ENCODE measurements at places on chromosomes 16 and 17.
A peak's percentile ranks its signal among the peaks of the same experiment; 100 is the strongest.

DNA sequence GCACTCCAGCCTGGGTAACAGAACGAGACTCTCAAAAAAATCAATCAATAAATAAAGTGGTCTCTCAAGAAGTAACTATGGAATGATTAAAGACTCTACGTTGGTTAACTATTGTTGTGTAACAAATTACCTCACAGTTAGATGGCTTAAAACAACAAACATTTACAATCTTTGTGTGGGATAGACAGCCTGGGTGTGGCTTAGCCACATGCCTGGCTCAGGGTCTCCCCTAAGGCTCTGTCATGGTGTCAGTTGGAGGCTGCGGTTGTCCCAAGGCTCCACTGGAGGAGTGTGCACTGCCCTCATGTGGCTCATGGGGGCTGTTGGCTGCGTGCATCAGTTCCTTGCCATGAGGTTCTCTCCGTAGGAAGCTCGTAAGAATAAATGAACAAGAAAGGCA lies 294.5 kb downstream of the SNX29 start:
- peak; percentile 33 for DNase-seq

DNA sequence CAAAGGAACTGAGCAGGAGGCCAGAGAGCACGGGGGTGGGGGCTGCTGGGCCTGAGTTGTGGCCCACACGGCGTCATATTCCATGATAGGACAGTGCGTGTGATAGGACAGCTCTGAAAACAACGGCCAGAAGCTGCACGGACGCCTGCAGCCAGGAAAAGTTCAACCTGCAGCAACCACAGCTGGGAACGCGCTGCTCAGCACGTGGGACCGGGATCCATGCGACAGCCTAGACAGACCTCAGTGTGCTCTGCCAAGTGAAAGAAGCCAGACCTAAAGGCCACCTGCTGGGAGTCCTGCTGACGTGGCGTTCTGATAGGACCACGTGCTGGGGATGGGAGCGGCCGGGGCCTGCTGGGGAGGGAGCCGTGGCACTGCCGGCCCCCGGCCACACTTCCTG lies 21.6 kb downstream of the CTU2 start:
- no peak for DNase-seq

DNA sequence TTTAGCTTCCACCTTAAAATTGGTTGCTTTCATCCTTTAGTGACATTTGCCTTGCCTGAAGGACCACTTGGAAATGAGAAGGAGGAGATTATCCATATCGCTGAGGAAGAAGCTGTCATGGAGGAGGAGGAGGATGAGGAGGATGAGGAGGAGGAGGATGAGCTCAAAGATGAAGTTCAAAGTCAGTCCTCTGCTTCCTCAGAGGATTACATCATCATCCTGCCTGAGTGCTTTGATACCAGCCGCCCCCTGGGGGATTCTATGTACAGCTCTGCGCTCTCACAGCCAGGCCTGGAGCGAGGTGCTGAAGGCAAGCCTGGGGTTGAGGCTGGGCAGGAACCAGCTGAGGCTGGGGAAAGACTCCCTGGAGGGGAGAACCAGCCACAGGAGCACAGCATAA lies 11.5 kb upstream of the TMEM106A start:
- no peak for DNase-seq

GRCh38 chr17:82527898-82528297 lies 8.4 kb downstream of the FOXK2 start:
- DNase-seq: no peak

DNA sequence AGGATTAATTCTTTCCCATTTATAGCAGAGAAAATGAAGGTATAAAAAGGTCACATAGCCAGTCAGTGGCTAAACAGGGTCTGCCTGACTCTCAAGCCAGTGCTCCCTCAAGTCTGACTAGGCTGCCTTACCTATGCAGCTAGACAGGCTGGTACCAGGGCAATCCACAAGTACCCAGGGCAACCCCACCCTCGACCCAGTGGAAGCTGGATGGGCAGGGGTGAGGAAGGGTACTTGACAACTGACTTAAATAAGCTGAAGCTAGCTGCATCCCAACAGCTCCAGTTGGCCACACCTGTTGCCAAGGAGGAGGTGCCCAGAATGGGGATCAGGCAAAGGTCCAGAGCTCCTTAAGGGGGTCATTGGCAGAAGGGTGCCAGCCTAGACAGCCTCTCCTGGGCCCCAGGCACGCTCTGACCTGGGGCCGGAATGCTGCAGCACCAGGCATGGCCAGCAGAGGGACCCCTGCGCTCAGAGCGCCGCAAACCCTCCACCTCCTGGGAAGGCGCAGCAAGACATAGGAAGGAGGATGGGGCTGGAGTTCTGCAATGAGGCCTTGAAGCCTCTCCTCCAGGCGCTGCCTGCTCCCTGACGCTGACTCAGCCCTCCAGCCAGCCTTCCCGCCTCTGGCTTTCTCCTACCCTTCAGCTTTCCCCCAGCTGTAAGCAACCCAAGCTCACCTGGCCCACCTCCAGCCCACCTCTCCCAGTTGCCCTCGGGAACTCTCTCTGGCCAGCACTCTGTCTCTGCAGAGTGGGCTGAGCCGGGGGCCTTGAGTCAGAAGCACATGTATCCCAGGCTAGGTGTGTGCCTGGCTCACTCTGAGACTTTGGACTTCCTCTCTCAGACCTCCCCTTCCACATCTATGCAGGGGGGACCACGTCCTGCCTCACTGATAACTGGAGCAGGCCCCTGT lies 28.8 kb downstream of the MPP2 start:
- peak; percentile 78 for DNase-seq

DNA sequence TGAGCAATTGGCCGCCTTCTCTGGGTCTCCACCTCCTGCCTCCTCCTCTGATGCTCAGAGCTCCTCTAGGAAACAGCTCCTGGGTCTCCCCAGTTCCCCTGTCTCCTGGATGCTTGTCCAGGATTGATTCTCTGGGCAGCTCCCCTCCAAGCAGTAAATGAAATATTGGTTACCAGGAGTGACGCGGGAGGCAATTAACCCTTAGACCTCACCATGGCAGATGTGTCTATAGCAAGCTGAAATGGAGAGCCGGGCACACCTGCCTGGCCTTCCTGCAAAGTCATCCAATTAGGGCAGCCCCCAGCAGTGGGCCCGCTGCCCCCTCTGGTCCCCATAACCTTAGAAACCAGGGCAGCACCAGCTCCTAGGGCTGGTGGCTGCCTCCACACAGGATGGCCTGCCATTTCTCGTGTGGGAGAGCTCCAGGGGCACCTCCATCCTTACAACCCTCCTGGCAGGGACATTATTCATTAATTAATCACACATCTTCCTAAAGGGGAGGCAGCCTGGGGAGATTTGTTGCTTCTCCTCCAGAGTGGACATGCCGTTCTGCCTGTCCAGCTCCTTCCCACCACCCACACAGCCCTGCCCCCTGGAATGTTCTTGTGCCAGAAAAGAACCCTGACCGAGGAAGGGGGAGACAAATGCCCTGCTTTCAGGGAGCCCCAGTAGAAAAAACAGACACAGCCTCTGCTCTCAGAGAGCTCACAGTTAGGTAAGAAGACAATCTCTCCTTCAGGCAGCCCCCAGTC lies 8.3 kb upstream of the KIF18B start:
- no peak for DNase-seq

DNA sequence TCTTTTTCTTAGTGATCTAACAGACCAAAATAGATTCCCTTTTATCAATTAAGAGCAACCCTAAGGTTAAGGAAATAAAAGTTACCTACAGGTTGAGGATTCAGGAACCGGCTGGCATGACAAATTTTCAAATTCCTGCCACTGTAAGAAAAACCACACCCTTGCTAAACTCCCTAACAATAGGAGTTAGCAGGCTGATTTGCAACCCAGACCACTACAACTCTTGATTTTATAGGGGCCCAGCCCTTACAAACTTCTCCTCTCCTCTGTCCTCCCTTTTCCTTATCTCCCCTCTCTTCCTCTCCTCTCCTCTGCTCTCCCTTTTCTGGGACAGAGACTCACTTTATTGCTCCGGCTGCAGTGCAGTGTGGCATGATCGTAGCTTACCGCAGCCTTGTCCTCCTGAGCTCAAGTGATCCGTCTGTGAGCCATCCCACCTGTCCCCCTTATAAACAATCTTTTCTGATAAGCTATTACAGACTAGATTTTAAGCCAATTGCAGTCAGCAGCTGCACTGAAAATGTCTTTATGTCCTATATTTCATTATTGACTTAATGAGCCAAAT lies 418.9 kb downstream of the CDH8 start:
- no peak for DNase-seq

GRCh38 chr16:66254106-66254505 lies 112.4 kb upstream of the CDH5 start:
- no peak for DNase-seq

DNA sequence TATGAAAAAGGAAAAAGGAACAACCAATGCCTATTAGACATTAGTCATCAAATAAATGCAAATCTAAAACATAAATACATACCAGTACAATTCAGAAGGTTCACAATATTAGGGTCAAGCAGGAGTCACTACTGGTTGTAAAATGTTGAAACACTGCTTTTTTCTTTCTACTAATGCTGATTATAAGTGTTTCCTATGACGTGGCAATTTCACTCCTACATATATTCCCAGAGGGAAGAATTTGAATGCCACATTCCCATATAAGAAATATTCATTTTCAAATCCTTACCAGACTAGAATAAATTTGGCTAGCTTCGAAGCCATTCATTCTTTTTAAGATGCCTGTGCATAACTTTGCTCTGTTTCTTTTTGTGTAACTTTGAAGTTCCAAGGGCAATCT lies 2.6 kb upstream of the KRTAP9-2 start:
- no peak for DNase-seq

DNA sequence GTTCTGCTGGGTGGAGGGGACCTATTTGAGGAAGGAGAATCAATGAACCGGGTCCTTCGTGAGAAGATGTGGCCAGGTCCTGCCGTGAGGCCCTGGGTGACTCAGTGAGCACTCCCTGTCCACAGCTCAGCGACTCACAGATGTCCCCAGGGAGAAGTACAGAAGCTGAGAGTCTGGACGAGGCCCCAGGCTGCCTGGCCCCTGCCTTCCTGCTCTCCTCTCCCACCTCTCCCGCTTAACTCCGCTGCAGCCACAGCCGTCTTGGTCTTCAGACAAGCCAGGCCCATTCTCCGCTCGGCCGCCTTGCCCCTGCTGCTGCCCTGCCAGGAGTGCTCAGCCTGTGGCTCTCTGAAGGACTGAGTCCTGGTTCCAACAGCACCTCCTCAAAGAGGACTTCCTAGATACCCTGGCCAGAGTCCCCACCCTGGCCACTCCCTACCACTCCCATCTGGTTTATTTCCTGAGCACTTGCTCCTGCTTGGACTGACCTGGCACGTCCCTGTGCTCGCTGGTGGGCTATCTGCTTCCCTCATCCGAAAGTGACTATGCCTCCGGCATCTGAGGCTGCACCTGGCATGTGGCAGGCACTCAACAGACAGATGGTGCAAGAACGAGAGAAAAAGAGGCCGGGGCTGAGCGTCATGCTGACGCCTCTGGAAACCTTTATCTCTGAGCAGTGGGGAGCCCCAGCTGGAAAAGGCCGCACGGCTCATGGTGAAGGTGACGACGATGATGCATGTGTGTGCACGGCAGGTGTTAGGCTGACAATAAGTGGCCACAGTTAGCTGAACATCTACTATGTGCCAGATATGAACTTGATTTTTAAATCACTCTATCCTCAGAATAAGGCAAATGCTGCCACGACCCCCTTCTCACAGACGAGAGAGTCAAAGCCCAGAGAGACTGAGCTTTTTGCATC lies 9.2 kb upstream of the TNFRSF13B start:
- no peak for DNase-seq

DNA sequence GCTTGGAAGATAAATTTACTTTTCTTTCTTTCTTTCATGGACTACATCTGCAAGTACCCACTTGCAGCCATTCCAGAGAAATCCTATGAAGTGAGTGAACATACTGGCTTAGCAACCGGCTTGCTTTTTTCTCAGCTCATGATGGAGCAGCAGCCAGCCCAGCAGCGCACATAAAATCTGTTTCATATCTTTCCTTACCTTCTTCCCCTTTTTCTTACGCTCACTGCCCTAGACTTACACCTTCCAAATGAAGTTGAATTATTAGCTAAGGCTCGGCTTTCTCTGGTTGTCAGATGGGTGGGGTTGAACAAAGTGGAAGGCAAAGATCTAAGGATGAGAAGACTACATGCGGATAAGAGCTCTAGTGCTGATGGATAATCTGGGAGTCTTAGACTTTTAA lies 13.9 kb upstream of the ABCA8 start:
- DNase-seq: no peak

DNA sequence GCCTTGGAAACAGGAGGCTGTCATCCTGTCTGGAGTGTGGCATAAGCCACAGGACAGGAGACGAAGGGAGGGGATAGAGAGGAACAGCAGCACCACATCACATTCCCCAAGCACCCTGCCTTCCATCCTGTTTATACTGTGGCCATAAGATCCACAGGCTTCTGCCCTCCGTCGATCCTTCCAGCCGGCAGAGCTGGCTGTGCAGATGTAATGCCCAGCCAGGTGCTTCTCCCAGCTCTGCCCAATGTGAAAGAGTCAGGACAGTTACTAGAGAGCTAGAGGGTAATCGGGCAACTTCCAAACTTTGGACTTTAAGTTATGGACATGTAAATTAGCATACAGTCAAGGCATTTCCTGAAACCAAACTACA lies 368.4 kb downstream of the SOX9 start:
- no peak for DNase-seq

- DNase-seq: no peak
Measured at GRCh38 chr17:47695429-47696376, 1.7 kb downstream of the TBKBP1 start.

- DNase-seq: no peak
Measured at GRCh38 chr16:28543072-28543471, 4.3 kb upstream of the NUPR1 start.

GRCh38 chr17:49914664-49915063 lies 54.3 kb upstream of the DLX4 start:
- no peak for DNase-seq

- DNase-seq: peak; percentile 84
Measured at GRCh38 chr16:23608194-23608593, 12.1 kb upstream of the NDUFAB1 start.

DNA sequence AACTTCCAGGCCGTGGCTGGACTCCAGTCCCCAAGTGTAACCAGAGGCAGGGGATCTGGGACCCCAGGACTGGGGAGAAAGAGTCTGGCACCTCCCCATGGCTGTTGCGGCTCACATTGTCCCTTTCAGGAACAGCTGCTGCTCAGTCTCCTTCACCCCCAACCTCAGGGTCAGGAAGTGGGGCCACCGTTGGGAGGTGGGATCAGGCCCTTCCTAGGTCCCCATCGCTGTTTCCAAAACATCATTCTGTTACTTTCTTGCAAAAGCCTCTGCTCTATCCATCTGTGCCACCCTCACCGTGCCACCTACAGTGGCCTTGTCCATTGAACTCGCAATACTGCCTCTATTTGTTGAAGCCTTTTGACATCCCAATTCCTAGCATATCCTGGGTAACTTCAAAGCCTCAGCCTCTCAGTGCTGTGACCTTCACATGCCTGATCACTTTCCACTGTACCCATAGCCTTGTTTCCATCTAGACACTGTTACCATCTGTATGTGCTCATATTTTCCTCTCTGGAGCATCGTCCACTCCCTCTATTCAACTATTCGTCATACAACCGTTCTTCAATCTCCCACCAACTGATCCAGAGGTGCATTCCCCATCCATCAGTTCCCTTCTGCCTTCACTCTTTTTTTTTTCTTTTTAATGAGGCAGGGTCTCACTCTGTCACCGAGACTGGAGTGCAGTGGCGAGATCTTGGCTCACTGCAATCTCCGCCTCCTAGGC lies 15.0 kb upstream of the SRCIN1 start:
- no peak for DNase-seq

GRCh38 chr16:81390840-81391239 lies 53.8 kb upstream of the CMIP start:
- no peak for DNase-seq

Measured in MCF 10A (cell line).